ENCODE measurements at places on chromosomes 6 and 20. TPM values are rescaled to one million over a fixed set of nuclear protein-coding genes. Genes with fewer than 3 reads are reported as not detected.

GRCh38 chr20:49507741-49508434, 25.4 kb upstream of the KCNB1 start:
- DNase-seq, result no peak

DNA sequence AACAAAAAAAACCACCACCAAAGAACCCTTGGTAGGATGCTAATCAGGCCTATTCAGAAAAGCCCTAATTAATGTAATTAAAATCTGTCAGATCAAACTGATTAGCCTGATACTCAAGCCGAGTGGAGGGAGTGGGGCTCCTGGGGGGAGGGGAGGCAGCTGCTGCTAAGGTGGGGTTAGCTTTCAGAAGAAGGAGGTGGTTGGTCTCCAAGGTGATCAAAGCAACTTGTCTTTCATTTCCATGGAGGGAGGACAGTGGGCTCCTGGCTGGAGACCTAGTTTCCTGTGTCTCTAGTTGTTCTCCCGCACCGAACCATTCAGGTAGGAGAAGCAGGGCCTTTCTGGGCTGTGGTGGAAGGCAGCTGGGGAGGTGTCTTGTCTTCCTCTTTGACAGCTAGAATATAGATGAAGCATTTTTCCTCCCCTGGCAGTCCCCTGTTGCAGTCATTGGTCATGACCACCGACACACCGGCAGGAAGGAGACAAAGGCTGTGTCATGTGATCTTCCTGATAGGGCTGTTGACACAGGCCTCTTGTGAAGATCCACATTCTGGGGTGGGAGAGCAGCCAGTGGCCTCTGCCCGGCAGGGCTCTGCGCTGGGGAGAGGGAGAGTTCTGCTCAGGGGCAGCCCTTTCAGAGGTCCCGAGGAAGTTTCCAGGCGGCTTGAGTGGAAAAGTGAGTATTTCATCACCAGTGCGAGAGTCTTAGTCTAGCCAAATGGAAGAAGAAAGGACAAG, 39.9 kb upstream of the PRDM1 start:
- DNase-seq, result no peak

GRCh38 chr6:146550911-146551310, 7.3 kb downstream of the RAB32 start:
- no peak for DNase-seq

Gene PAX1
- total RNA-seq, result not detected

Gene E2F1
- total RNA-seq, result 3.2 TPM

Measured in glomerular endothelial cell (primary cell).